ENCODE measurements at places on chromosomes 2 and 18.

GRCh38 chr18:55003695-55004094 is 44.4 kb upstream of the CCDC68 start:
- no peak for DNase-seq

GRCh38 chr18:8218197-8218596 is 391.0 kb upstream of the RAB12 start:
- DNase-seq, result no peak

DNA sequence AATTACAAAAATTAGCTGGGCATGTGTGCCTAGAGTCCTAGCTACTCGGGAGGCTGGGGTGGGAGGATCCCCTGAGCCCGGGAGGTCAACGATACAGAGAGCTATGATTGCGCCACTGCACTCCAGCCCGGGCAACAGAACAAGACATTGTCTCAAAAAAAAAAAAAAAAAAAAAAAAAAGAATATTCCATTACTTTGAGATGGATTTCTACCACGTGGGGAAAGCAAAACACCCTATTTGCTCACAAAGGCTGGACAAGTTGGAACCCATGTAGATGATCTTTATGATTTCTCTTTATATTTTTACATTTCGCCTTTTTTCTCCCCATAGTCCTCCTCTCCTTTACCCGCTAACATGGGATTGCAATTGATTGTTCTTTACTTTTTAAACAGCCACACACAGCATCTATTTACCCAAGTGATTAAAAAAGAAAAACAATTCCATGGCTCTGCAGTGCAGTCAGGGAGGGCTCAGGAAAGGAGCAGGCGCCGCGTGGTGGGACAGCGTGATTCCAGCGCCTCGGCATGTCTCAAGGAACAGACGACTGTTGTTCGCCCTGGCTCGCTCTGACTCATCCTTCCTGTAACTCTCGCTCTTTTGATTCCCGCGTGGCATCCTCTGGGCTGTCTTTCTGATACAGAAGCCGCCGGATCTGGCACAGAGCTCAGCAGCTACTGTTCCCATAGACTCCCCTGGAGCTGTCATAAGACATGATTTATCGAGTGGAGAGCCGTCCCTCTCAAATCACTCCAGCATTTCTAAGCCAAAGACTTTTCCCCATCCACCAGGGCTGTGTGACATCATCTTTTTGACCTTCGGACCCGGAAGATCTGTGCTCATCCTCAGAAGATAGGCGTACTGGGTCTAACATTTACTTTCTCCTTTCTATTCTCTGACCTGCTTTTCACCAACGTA is 230.4 kb upstream of the AGAP1 start:
- DNase-seq, result peak; percentile 32

DNA sequence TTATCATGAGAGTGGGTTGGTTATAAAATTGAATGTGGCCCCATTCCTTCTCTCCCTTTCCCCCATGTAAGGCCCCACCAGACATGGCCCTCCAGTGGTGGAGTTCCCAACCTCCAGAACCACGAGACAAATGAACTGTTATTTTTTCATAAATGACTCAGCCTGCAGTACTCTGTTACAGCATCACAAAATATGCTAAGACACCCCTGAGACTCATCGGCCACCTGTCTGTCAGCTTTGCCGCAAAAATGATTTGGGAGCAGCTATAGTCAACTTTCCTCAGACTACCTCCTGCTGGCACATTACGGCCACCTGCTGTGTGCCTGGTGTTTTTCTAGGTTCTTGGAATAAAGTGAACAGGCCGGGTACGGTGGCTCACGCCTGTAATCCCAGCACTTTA is 21.4 kb upstream of the C1QL2 start:
- DNase-seq, result no peak

DNA sequence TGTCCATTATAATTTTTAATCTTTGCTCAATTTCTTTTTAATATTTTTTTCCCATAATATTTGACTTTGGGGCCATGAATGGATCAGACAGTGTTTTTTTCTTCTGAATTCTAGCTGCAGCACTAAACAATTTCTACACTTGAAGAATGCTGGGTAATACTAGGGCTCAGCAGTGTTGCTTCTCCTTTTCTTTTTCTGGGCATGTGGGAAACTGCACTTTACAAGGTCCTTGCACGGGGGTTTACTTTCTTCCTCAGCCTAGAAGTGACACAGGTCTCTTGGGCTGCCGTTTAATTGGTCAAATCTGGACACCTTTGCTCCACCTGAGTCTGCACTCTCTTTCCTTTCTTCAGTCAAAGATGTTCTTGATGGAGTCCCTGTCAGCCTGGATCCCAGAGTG is 135.4 kb upstream of the APCDD1 start:
- DNase-seq, result no peak

DNA sequence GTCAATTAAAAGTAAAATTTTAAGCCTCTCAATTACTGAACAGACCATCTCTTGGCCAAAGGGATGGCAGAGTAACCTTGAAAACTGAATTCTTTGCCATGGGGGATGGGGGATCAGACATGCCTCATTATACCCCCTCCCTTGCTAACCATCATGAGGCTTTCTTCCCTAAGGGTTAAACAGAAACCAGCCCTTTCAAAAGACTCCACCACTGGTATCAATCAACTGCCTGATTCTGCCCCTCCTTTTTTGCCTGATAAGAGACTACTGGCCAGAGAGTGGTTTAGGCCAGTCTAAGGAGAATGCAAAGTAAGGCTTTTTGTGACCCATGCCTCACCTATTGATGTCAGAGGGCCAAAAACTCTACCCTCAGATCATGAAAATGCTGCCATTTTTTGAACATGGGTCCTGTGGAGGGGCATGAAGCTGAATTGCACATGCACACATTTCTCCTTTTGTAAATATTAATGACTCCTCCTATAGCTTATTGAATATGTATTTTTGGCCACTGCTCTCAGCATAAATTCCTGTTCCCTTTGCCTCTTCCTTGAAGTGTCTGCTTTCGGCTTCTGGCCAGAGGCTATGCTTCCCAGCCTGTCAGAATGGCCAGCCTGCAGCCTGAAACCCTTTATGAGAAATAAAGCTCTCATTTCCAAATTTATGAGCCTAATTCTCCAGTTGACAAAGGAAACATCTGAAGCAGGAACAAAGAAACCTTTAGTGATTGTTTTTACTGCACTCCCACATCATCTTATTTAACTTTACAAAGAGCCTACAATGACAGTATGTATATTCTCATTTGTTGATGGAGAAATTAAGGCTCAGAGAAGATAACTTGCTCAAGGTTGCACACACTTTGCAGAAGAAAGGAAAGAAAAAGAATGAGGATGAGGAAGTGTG is 270.7 kb upstream of the CELF4 start:
- no peak for DNase-seq

DNA sequence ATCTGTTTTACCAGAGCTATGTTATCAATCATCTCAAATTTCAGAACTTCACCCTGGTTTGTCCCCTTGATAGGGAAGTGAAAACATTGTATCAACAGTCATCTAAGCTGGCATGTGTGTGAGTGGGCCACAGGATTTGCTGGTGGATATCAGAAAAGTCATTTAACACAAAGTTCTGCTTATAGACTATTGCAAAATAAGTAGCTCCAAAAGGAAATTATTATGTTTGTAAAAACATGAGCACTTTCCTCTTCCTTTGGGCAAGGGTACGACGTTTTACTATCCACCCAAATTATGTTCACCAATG is 20.7 kb upstream of the COPS8 start:
- DNase-seq, result no peak

- DNase-seq, result no peak
Observed at GRCh38 chr2:222955008-222955407, 94.2 kb downstream of the ACSL3 start.

Data from omental fat pad (tissue), 4 donors.